ENCODE measurements at places on chromosomes 5 and 9. TPM values are rescaled to one million over a fixed set of nuclear protein-coding genes. Genes with fewer than 3 reads are reported as not detected.

The BTNL8 gene
- total RNA-seq = not detected

- DNase-seq = no peak
- H3K36me3 ChIP-seq = no peaks in the 10 kb centered on the region
- no peak overlapping the region for H3K4me3 ChIP-seq
- H3K27me3 ChIP-seq = no peaks in the 10 kb centered on the region
These were observed 22.0 kb downstream of the CYSTM1 start for GRCh38 chr5:140197023-140197422.

- H3K4me1 ChIP-seq = no peaks in the 10 kb centered on the region
- no peak overlapping the region for H3K4me3 ChIP-seq
- H3K36me3 ChIP-seq = no peaks in the 10 kb centered on the region
- no peaks in the 10 kb centered on the region for H3K27me3 ChIP-seq
- DNase-seq = no peak
These were observed 233.7 kb downstream of the ADAMTSL1 start for GRCh38 chr9:18707489-18708205.

GRCh38 chr9:77726289-77726688 lies 78.2 kb upstream of the GNA14 start:
- no peak for DNase-seq
- H3K4me1 ChIP-seq = peaks cover 6% of the 10 kb centered on the region
- no peaks in the 10 kb centered on the region for H3K27me3 ChIP-seq
- no peak overlapping the region for H3K27ac ChIP-seq

The ARHGEF39 gene
- total RNA-seq = 0.41 TPM

The CTXN3 gene
- total RNA-seq = not detected

The SHLD3 gene
- 8.0 TPM for total RNA-seq

DNA sequence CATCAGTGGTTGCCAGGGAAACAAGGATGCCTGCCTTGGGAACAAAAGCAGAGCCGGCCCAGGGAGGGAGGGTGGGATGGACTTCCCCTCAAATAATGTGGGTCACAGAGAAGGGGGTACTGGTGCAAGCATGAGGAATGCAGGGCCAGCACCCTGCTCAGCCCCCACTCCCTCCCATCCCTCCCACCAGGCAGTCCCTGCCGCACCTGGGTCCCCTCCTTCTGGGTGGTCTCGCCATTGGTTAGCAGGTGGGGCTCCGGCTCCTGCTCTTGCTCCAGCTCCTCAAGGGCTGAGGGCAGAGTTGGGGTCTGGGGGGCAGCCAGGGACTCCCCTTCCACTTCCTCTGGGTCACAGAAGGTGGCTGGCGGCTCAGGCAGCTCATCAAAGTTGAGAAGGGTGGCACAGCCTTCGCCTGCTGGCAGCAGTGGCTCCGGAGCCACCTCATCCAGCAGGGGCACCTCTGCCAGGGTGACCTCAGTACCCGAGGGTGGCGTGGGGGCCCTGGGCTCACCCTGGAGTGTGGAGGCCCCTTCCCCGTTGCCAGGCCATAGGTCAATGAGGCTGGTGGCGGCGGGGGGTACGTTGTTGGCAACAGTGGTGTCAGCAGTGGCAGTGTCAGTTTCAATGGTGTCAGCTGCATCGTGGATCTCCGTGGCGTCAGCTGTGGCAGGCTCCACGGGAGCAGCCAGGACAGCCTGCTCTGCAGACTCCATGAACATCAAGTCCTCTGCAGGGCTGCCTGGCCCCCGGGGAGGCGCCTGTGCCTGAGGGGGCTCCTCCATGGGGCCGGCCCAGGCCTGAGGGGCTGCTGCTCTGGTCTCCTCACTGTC lies 11.5 kb downstream of the PRR7 start:
- H3K36me3 ChIP-seq = peaks cover 56% of the 10 kb centered on the region
- H3K27me3 ChIP-seq = no peaks in the 10 kb centered on the region
- H3K4me1 ChIP-seq = peaks cover 32% of the 10 kb centered on the region
- no peak overlapping the region for H3K4me3 ChIP-seq
- peak overlapping the region; percentile 72 for H3K27ac ChIP-seq

The POLK gene
- 30.5 TPM for total RNA-seq

Data from SJSA1 (cell line).